Karpas-422 (cell line): ENCODE measurements at places on chromosomes 12 and 14.

DNA sequence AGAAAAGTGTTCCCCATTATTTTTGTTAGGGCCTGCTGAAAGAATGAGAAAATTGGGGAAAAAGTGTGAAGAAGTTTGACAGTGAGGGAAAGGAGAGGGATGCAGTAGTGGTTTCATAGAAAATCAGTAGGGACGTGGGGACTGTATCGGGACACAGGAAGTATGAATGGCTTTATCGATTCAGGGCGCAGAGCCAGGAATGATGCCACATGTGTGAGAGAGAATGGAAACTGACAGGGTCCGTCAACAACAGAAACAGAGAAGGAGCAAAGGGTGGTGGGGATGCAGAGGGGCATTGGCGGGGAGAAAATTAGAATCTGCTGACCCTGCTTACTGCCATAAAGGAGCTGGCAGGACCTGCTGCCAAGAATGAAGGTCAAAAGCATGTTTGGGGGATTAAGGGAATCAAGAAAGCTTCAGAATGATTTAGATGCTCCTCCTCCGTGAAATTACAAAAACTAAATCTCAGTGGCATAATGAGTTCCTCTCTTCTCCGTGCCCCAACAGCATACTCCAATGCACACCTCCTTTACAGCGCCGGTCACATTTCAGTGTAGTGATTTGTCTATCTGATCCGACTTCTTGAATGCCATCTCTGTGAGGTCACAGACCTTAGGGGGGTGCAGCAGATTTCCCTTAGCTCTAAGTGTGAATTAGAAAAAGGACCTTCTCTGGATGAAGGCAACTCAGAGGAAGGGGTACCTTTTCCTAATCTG is 92.6 kb downstream of the EMP1 start:
- no peak for DNase-seq

GRCh38 chr14:65286443-65286842 is 126.1 kb upstream of the FUT8 start:
- DNase-seq: peak; percentile 91

- DNase-seq: no peak
These were observed 53.6 kb downstream of the ERO1A start for GRCh38 chr14:52641745-52642144.

DNA sequence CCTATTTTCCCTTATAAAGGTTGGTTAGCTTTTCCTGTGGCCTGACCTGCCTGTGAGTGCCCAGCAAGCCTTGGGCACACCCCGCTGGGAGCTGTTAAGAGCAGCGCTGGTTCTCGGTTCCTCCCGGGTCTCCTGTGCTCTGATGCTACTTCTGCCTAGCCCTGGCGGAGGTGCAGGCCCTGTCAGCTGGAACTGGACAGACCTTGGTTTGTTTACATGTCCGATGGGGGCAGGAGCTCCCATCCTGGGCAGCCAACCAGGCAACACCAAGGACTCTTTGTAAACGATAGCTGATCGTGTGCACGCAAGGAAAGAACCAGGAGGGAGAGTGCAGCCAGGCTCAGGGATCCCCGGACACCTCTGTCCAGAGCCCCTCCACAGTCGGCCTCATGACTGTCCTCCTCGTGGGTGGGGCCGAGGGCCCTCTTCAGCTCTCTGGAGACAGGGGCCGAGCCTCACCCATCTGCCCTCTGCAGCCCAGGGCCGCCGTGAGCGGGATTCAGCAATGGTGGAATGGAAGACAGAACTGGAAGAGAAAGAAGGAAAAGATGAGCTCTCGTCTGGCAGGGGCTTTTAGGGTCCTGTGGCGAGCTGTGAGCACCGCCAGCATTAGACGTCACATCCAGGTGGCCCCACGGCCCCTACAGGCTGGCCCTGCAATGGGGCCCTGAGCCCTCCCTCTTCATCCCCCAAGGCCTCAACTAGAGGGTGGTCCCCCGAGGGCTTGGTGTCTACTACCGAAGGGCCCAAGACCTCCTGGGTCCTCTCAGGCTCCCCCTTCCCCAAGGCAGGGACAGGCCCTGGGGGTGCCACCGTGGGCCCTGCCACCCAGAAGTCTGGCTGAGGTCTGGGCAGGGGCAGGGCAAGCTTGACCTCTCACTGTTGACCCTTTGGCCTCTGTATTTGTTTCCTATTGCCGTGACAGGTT is 12.3 kb downstream of the TNFAIP2 start:
- DNase-seq: no peak

DNA sequence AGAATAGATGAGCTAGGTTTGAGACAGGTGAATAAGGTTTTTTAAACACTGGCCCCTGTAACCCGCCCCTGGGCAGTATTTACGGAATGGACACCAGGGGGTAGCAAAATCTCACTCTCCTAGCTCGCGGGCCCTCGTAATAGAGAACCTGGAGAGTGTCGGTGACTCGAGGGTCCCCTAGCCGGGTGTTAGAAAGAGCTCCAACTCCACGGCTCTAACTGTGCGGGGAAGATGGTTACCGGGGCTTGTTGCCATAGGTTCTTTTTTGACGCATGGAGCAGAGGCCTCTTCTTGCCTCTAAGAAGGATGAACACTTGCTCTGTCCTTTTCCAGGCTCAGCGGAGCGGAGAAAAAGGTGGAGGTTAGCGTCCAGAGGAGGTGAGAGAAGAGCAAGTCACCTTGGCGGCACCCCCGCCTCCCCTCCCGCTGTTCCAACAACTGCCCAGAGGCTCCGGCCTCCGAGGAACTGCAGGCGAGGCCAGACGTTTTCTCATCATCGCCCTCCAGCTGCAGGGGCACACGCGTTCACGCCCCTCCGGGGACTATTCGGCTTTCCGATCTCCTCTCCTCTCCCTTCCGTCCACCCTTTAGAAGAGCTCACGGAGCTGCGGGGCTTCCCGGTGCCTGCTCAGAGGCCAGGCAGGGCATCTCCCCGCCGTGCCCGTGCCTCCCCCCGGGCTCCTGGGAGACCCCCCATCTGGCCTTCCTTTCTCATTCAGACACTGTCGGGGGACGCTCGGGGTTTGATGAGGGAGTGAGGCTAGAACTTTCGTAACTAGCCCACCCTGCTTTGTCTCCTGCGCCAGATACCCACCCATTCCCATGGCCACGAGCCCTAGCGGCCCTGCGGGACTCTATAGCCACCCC is 1.4 kb upstream of the ARHGEF40 start:
- DNase-seq: peak; percentile 86

GRCh38 chr14:77322250-77322902 is 1.5 kb downstream of the GSTZ1 start:
- peak; percentile 54 for DNase-seq

- peak; percentile 93 for DNase-seq
These were observed 107.4 kb downstream of the TSHR start for GRCh38 chr14:81062816-81063215.

DNA sequence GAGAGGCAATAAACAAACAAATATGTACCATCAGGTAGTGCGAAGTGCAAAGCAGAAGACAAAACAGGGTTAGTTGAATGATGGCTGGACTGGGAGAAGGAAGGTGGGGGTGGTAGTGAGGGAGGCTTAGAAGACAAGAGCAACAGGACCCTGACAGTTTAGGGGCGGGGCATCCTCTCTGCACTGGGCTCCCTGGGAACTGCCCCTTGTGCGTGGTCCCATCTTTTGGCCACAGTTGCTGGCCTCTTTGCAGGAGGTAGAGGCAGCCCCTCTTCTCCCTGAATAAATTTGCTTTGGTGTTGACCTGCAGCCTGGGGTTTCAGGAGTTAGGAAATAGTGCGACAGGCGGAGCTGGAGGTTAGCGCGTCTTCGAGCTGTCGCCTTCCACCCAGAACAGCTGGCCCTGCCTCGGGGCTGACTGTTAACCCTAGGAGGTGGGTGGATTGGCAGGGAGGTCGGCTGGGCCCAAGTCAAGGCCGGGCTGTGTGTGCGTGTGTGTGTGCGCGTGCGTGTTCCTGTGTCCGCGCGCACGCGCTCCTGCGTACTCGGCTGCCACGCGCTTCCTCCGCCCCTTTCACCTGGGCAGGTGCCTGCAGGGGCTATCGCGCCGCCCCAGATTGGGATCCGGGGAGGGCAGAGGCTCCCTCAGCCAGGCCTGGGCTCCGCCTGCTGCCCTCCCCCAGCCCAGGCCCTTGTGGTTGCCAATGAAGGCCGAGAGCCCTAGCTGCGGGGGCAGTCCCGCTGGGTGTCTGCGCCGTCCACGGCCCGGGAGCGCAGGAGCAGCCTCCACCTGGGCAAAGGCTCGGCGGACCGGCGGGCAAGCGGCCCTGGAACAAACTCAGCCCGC is 180.8 kb downstream of the ADCK1 start:
- no peak for DNase-seq

DNA sequence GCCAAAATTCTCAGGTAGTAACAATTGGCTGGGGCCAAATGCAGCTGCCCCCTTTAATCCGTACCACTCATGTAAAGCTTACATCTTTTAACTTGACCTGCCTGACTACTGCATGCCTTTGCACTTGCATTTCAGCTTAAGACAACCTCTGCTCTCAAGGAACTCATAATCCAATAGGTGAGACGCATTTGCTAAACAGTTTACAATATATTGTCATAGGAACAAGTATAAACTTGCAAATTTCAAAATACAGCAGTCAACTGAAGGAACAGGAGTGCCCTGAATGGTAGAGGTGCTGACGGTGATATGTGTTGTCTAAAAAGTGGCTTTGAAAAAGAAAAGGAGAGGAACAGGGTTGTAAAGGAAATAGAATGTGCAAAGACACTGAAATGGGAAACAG is 3.6 kb upstream of the BRMS1L start:
- no peak for DNase-seq

DNA sequence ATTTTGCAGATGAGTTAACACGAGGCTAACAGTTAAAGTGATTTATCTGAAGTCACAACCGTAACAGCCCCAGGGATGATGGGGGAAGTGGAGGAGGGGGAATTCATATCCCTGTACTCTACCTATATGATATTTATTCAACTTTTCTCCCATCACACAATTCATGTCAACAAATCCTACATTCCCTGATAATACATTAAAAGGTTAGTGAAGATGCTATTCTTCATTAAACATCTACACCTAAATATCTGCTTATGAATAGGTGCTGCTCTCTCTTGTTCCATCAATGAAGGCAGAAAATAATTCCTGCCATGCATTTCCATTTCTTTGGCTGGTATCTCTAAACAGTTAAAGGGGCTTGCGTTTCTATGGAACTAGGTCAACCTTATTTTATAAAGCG is 6.8 kb downstream of the YBX3 start:
- no peak for DNase-seq

GRCh38 chr14:87065366-87065765 is 927.6 kb downstream of the GALC start:
- DNase-seq: peak; percentile 97

DNA sequence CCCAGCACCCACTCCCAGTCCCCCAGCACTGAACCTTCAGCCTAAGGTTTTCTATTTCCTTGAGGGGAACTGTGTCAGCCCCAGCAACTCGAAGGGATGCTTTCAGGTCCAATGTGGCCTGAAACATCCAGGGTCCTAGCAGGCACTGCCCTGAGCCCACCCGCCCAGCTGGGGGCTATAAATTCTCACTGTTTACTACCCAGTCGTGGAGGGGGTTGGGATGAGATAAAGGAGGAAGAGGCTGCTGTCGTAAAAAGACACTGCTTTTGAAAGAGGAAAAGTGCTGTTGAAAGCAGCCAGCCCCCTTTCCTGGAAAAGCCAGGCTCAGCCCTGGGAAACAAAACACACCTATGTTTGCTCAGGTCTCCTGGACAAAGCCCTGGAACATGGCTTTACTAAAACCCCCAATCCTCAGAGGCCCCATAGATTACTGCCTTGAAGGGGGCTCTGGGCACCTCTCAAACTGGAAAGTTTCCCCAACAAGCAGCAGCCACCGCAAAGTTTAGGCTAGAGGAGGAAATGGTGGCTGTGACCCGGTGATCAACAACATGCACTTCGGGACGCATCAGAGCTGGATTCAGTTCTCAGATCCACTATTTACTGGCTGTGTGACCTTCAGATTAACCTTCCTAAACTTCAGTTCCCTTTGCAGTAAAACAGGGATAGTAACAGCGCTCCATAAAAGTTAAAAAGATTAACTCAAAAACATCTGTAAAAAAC is 51.0 kb downstream of the ACTN1 start:
- DNase-seq: no peak

DNA sequence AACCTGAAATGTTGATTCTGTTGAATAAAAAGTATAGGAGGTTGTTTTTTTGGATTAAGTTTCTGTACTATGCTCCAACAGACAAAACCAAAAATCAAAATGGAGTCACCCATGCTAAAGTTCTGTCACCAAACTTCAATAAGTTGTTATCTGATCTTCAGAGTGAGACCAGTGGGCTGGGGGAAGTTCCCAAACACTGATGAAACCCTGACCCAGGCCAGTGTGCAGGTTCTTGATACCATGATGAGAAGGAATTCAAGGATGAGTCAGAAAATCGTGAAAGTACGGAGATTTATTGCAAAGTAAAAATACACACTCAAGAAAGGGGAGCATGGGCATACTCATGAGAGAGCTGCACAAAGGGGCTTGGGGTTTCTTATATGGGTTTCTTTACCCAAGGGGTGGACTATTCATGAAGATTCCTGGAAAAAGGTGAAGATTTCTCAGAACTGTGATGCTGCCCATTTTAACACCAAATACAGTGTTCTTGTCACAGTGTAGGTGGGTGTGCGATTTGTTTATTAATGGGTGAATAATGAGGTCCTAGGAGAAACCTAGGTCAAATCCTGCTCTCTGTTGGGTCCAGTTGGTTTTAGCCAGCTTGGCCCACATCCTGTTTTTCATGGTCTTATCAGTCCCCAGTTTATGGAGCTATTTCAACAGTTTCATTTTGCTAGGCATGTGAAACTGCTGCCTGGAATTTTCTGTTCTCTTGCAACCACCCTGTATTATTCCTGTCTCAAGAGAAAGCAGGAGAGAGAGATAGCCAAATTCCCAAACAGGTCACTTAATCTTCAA is 27.5 kb upstream of the DENND5B start:
- no peak for DNase-seq

DNA sequence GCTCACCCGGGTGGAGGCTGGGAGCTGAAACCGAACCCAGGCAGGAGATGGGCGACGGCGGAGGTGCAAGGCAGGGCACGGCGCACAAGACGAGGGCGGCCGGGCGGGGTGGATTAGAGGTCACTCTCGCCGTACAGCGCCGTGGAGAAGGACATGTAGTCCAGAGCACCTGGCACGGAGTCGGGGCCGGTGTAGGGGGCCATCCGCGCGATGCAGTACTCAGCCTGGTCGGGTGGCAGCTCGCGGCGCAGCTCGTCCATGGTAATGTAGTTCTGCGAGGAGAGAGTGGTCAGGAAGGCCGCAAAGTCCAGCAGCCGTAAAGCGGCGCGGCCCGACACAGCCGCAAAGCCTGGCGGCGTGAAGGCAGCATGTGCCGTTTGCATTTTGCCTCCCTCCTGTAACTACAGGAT is 81.9 kb upstream of the ZFP36L1 start:
- no peak for DNase-seq

DNA sequence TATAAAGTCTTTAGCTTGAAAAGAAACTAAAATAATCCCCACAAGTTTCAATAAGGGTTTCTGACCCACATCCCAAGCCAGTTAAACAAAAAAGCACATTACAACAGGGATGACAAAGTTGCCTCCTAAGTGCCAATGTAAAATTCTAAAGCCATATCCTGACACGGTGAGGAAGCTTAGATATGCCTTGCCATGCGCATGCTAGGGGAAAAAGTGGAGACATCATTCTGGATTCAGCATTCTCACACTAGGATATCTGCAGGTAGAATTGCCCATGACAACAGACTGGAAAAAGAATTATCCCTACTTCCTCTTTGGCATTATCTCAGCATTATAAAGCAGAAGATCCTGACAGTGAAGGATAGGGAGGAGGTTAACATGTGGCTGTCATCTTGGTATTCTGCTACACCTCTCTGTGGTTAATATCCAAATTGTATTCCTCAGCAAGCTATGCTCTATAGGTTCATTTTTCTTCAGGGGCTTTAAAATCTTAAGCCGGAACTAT is 4.9 kb downstream of the DUSP6 start:
- DNase-seq: peak; percentile 56
